ENCODE measurements at places on chromosomes 11 and 22. TPM values are rescaled to one million over a fixed set of nuclear protein-coding genes. Genes with fewer than 3 reads are reported as not detected.

The ANKK1 gene
- not detected for total RNA-seq

The HOATZ gene
- not detected for total RNA-seq

The CBLIF gene
- total RNA-seq: not detected

The KCNJ11 gene
- 4.7 TPM for total RNA-seq

The CNIH2 gene
- 2.6 TPM for total RNA-seq

The TUB gene
- 5.7 TPM for total RNA-seq

The KDM4D gene
- total RNA-seq: 0.29 TPM

The LGR4 gene
- total RNA-seq: 37.1 TPM

The INSC gene
- 0.07 TPM for total RNA-seq

The KCNJ1 gene
- total RNA-seq: not detected
